CD4-positive, alpha-beta T cell (primary cell): ENCODE measurements at places on chromosomes 12 and 14. TPM values are rescaled to one million over a fixed set of nuclear protein-coding genes. Genes with fewer than 3 reads are reported as not detected.
A peak's percentile ranks its signal among the peaks of the same experiment; 100 is the strongest.

DNA sequence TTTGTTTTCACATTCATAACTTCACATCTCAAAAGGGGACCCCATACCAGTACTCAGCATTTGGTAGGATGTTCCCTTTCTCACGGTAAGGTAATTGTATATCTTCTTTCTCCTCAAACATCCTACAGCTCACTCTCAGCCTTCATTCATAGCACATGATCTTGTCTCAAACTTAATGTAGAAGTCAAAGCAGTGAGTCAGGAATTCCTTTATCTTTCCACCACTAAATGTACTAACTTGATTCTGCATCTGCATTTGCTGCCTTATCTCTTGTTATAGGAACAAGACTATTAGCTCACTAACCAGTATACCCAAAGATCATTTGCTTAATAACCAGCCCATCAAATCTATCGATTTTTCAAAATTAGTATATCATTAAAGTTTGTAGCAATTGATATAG lies 22.9 kb downstream of the CPSF2 start:
- H3K4me1 ChIP-seq = no peaks in the 10 kb centered on the region
- no peaks in the 10 kb centered on the region for H3K27me3 ChIP-seq

DNA sequence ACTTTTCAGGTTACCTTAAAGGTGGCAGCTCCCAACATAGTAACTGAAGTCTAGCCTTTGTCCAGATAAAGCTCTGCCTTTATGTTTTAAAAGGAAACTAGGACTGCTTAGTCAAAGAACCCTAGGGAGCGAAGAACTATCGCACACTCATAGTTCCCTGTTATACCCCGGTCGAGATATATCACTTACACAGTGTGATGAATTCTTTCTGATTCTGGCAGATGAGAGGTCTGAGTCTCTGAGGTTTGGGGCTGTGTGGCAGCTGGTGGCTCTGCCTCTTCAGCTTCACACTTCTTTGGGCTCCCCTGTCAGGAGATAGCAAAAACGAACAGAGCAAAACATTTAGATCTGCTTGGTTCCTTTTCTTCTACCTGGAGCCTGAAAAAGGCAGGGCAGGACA lies 17.0 kb downstream of the ACIN1 start:
- H3K4me3 ChIP-seq = no peak overlapping the region
- DNase-seq = no peak
- H3K27me3 ChIP-seq = no peaks in the 10 kb centered on the region
- no peak overlapping the region for H3K27ac ChIP-seq
- H3K4me1 ChIP-seq = no peaks in the 10 kb centered on the region

GRCh38 chr12:57717131-57717530 lies 21.4 kb downstream of the AGAP2 start:
- H3K4me1 ChIP-seq = no peaks in the 10 kb centered on the region
- H3K27ac ChIP-seq = no peak overlapping the region
- DNase-seq = no peak
- H3K27me3 ChIP-seq = no peaks in the 10 kb centered on the region

GRCh38 chr12:29212682-29213403 lies 63.8 kb downstream of the FAR2 start:
- H3K36me3 ChIP-seq = no peaks in the 10 kb centered on the region
- no peaks in the 10 kb centered on the region for H3K27me3 ChIP-seq
- no peak overlapping the region for H3K27ac ChIP-seq
- DNase-seq = no peak

- H3K27me3 ChIP-seq = no peaks in the 10 kb centered on the region
- H3K4me3 ChIP-seq = no peak overlapping the region
- H3K4me1 ChIP-seq = peaks cover 3% of the 10 kb centered on the region
- peaks cover 27% of the 10 kb centered on the region for H3K36me3 ChIP-seq
These were observed 79.2 kb downstream of the HECTD4 start for GRCh38 chr12:112303004-112303403.

DNA sequence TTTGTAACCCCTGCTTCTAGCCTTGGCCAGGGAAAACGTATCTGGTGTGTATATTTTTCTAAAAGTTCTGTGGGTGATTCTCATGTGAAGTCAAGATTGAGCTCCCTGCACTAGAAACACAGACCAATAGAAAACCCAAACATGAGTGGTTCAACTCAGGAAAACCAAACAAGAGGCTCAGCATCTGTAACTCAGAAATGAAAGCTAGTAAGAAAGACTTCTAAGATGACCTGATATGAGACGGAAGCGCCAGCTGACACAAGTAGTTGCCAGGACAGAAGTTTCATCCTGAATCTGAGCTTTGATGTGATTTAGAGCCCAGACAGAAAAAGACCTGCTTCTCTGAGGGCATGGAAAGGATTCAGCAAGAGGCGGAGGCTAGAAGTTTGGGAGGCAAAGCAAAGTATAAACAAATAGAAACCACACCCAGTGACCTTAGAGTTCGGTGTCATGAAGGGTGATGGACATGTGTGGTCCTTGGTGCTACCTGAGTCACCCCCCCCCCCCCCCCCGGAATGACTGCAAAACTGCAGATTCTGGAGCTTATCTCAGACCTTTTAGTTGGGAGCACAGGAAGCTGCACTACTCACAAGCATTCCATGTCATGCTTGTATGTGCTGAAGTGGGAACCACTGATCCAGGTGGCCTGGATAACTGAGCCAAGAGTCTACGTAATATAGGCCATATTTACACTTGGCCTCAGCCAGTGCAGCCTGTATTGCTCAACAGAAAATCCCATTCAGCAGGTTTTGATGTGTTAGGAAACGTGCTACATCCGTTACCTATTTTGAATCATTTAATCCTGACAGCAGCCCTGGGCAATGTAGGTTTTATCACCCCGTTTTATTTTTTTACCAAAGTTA lies 191.3 kb downstream of the ANO6 start:
- H3K4me3 ChIP-seq = no peak overlapping the region
- no peaks in the 10 kb centered on the region for H3K4me1 ChIP-seq
- no peaks in the 10 kb centered on the region for H3K27me3 ChIP-seq
- peaks cover 71% of the 10 kb centered on the region for H3K36me3 ChIP-seq

DNA sequence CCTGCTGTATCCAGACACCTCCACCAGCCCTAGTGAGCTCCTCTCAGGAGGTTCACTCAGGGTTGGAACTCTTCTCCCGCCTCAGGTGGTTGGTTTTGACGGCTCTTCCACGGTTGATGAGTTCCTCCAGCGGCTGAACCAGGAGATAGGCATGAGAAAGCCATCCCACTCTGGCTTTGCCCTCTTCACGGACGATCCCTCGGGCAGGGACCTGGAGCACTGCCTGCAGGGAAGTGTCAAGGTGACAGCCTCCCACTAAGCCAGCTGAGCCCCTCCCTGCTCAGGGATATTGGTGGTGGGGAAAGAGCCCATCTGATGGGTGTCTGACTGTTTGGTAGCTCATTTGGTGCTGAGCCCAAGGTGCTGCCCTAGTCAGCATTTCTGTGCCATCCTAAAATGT lies 20.4 kb downstream of the PIGH start:
- H3K4me1 ChIP-seq = no peaks in the 10 kb centered on the region
- no peak overlapping the region for H3K27ac ChIP-seq
- no peaks in the 10 kb centered on the region for H3K27me3 ChIP-seq
- no peak overlapping the region for H3K4me3 ChIP-seq

DNA sequence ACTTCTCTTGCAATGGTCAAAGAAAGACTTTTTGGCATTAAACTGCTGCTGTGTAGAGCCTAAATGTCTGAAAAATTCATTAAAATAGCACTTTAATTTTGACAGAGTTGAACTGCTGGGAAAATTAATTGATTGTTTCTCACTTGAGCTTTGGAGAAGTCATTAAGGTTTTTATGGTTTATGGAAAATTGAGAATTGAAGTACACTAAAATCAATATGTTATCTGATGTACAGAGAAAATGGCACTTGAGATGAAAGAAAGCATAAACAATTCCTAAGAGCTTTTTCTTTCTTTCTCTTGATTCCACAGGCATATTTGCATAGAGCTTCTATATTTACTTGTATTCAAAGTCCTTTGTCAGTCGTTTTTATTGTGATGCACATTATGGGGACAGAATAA lies 188.5 kb upstream of the CAND1 start:
- no peak overlapping the region for H3K4me3 ChIP-seq
- H3K36me3 ChIP-seq = no peaks in the 10 kb centered on the region
- H3K4me1 ChIP-seq = no peaks in the 10 kb centered on the region
- H3K27ac ChIP-seq = no peak overlapping the region

- no peak overlapping the region for H3K27ac ChIP-seq
- DNase-seq = no peak
- peak overlapping the region; percentile 49 for H3K4me3 ChIP-seq
- no peaks in the 10 kb centered on the region for H3K27me3 ChIP-seq
- H3K36me3 ChIP-seq = no peaks in the 10 kb centered on the region
- H3K4me1 ChIP-seq = peaks cover 3% of the 10 kb centered on the region
These were observed 35.1 kb upstream of the GRIP1 start for GRCh38 chr12:66713984-66714383.

GRCh38 chr14:55084401-55085059 lies 33.1 kb downstream of the MAPK1IP1L start:
- no peaks in the 10 kb centered on the region for H3K27me3 ChIP-seq
- no peak for DNase-seq
- H3K36me3 ChIP-seq = no peaks in the 10 kb centered on the region
- peaks cover 3% of the 10 kb centered on the region for H3K4me1 ChIP-seq

GRCh38 chr14:68703093-68703492 lies 89.8 kb downstream of the ZFP36L1 start:
- no peaks in the 10 kb centered on the region for H3K36me3 ChIP-seq
- no peak overlapping the region for H3K27ac ChIP-seq
- H3K4me3 ChIP-seq = no peak overlapping the region
- no peaks in the 10 kb centered on the region for H3K27me3 ChIP-seq
- H3K4me1 ChIP-seq = peaks cover 35% of the 10 kb centered on the region
- peak; percentile 36 for DNase-seq

DNA sequence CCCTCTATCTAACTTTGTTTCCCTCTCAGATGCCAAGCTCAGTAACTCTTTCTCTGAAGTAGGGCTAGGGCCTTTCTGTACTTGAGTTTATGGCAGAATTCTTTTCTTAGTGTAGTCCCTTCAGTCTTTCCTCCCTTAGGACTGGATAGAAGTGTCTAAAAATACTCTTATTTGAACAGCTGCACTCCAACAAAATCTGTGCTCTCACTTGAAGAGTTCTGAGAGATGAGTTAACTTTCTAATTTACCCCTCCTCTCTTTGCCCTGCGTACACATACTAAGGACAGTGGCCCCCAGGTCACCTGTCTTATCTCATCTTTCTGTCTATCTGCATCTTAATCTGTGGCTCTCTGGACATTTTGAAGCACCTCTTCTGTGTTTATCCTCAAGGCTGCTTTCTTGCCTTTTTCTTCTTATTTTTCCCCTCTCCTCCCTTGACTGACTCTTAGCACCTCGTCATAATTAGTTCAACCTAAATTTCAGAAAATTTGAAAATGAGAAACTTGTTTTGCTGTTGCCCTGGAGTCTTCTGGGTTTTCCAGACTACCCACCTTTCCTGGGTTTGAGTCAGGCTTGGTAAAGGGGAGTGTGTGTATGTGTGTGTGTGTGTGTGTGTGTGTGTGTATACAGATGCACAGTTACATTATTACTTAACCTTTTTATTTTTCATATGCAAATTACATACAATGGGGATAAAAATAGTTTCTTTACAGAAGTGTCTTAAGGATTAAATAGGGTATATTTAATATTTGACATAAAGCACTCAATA lies 23.9 kb downstream of the NCKAP1L start:
- H3K36me3 ChIP-seq = peaks cover 99% of the 10 kb centered on the region
- no peaks in the 10 kb centered on the region for H3K4me1 ChIP-seq
- no peak overlapping the region for H3K27ac ChIP-seq
- H3K4me3 ChIP-seq = no peak overlapping the region
- no peak for DNase-seq

GRCh38 chr14:91731986-91732385 lies at the start of gene CATSPERB:
CATSPERB (minus strand) TSS chr14:91732086; CDS start chr14:91729479, 2,607 bp downstream.
- H3K27me3 ChIP-seq = no peaks in the 10 kb centered on the region
- DNase-seq = no peak
- no peak within 1 kb of the TSS for H3K27ac ChIP-seq

DNA sequence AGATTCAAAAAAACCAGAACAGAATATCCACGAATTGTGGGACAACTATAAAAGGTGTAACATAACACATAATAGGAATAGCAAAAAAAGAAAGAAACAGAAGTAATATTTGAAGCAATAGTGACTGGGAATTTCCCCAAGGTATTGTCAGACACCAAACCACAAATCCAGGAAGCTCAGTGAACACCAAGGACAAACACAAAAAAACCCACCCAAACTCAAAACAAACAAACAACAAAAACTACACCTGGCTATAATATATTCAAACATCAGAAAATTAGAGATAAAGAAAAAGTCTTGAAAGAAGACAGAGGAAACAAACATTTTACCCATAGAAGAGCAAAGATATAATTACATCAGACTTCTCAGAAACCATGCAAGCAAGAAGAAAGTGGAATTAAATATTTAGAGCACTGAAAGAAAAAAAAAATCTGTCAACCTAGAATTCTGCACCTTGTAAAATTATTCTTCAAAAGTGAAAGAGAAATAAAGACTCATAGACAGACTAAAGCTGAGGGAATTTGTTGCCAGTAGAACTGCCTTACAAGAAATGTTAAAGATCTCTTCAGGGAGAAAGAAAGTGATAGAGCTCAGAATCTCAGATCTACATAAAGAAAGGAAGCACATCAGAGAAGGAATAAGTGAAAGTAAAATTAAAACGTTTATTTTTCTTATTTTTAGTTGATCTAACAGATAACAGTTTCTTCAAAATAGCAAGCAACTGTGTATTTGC lies 12.1 kb upstream of the HMGA2 start:
- H3K27me3 ChIP-seq = no peaks in the 10 kb centered on the region
- H3K4me1 ChIP-seq = no peaks in the 10 kb centered on the region
- DNase-seq = no peak
- no peak overlapping the region for H3K27ac ChIP-seq
- no peaks in the 10 kb centered on the region for H3K36me3 ChIP-seq

DNA sequence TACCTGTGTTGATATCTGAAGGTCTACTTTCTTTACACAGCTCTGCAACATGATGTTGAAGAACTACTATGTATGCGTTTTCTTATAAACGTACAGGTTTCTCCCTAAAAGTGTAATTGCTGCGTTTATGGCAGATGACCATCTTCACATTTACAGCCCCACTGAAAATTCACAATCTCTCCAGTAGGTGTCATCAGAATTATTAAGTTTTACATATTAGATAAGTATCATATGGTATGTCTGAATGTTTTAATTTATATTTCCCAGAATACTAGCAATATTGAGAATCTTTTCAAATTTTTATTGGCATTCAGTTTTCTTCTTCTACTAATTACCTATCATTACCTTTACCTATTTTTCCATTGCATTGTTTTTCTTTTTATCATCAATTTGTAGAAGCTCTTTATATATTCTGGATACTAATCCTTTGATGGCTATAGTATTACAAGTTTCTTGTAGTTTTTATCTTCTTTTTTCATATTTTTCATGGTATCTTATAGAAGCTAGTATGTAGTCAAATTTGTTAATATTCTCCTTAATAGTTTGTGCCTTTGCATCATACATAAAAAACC lies 123.5 kb downstream of the CAPZA3 start:
- no peaks in the 10 kb centered on the region for H3K36me3 ChIP-seq
- H3K4me1 ChIP-seq = no peaks in the 10 kb centered on the region
- H3K27ac ChIP-seq = no peak overlapping the region
- DNase-seq = no peak
- no peak overlapping the region for H3K4me3 ChIP-seq

GRCh38 chr14:97453991-97454390 lies 656.8 kb downstream of the VRK1 start:
- H3K36me3 ChIP-seq = no peaks in the 10 kb centered on the region
- H3K4me3 ChIP-seq = no peak overlapping the region
- H3K27me3 ChIP-seq = no peaks in the 10 kb centered on the region
- no peak for DNase-seq
- no peak overlapping the region for H3K27ac ChIP-seq

GRCh38 chr14:92578511-92578910 lies 64.9 kb downstream of the RIN3 start:
- H3K4me3 ChIP-seq = no peak overlapping the region
- H3K36me3 ChIP-seq = no peaks in the 10 kb centered on the region
- no peak for DNase-seq
- no peak overlapping the region for H3K27ac ChIP-seq
- no peaks in the 10 kb centered on the region for H3K27me3 ChIP-seq
- peaks cover 48% of the 10 kb centered on the region for H3K4me1 ChIP-seq

The TAS2R20 gene
- 1.0 TPM for total RNA-seq

The TESPA1 gene
- total RNA-seq = 98.2 TPM

The LMNTD1 gene
- not detected for total RNA-seq

The RTL1 gene
- total RNA-seq = not detected

The PLXNC1 gene
- total RNA-seq = 5.2 TPM
